Astrocyte (in vitro differentiated cells and primary cell): ENCODE measurements at places on chromosomes 11 and 22. TPM values are rescaled to one million over a fixed set of nuclear protein-coding genes. Genes with fewer than 3 reads are reported as not detected.

GRCh38 chr11:1437500-1437899, 47.8 kb downstream of the BRSK2 start:
- DNase-seq: peak; percentile 50

Gene RASL10A
- total RNA-seq: 0.19 and 1.5 TPM in 2 replicates

DNA sequence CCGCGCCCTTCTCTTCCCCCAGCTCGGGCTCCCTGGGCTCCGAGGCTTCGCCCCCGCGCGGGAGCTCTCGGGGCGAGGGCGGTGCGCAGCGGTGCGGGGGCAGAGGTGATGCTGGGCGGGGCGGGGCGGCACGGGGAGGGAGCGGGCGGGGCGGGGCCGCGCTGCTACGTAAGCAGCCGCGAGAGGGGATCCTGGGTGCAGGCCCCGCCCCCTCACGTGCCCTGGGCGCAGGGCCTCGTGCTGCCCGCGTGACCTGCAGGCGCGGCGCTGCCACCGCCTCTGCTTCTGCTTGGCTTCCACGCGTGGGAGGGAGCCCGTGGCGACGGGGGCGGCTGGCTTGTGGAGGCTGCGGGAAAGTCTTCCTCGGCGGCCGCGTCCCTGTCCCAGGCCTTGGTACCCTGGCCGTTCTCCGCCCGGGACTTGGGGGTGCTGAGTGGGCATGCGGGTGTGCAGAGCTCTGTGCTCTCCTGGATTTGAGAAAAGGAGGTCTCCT, 132.6 kb upstream of the HSD17B12 start:
- DNase-seq: no peak

Gene RRM1
- total RNA-seq: 22.0 and 26.2 TPM in 2 replicates

DNA sequence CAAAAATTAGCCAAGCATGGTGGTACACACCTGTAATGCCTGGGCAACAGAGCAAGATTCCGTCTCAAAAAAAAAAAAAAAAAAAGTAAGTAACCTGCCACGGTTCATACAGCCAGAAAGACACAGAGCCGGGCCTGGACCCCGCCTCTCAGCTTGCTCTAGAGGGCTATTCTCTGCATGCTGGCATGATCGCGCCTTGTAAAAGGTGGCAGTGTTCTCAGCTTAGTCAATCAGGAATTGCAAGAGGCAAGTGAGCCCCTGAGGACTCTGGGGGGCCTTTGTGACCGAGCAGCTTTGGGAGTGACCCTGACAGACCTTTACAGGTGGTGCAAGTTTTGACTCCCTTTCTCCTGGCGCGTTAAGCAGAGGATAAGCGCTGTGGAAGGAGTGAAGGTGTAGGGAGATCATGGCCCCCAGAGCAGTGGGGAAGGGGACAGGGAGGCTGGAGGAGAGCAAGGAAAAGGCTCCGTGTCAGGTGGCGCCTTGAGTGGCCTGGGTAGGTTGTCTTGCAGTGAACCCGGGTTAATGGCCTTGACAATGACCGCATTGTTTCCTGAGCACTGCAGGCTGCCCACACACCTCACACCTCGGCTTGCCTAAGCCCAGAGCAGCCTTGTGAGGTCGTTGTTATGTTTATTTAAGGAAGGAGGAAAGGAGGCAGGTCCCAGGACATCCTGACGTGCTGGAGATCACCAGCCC, 48.9 kb downstream of the CDPF1 start:
- no peak for DNase-seq
